ENCODE measurements at places on chromosomes 7 and 10.

DNA sequence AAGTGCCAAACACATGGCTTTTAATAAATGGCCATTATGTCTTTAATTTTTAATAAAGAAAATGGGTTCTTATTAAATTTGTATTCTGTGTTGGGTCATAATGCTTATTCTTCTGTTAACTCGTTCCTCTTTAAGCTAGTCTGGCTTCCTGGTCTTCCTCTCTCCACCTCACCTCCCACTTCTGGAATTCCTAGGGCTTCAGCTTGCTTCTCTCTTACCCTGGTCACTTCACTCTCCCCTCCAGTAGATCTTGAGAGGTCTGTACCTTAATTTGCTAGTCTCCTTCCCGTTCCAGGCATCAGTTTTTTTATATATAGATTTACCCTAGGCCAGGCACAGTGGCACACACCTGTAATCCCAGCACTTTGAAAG, 111.2 kb downstream of the RALA start:
- DNase-seq = peak; percentile 53

DNA sequence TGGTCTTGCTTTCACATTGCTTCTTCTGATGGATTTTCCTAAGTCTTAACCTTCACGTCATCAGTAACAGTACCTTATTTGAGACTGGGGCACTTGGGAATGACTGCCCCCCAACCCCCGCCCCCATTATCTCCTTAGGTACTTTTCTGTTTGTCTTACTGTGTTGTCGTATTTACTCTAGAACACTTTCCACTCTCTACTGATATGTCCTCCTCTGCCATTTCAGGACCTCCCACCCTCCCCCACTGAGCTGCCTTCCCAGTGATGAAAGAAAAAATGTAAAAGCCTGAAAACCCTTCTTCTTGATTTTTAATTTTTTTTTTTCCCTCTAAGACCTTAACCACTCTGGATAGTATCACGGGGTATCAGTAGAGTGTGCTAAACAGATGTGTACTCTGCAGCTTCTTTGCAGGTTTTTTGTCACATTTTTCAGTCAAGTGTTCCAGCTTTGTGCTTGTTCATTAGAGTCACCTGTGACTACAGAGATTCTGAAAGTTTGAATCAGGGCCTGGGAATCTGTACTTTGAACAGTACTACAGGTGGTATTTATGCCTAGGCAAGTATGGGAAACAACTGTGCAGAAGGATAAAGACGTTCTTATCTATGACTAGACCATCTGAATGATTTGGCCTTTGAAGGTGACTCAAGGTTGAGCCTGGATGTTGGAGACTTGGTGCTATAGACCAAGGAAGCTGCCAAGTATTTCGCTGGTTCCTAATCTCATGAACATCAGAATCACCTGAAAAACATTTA, 8.3 kb downstream of the CALU start:
- DNase-seq = no peak

DNA sequence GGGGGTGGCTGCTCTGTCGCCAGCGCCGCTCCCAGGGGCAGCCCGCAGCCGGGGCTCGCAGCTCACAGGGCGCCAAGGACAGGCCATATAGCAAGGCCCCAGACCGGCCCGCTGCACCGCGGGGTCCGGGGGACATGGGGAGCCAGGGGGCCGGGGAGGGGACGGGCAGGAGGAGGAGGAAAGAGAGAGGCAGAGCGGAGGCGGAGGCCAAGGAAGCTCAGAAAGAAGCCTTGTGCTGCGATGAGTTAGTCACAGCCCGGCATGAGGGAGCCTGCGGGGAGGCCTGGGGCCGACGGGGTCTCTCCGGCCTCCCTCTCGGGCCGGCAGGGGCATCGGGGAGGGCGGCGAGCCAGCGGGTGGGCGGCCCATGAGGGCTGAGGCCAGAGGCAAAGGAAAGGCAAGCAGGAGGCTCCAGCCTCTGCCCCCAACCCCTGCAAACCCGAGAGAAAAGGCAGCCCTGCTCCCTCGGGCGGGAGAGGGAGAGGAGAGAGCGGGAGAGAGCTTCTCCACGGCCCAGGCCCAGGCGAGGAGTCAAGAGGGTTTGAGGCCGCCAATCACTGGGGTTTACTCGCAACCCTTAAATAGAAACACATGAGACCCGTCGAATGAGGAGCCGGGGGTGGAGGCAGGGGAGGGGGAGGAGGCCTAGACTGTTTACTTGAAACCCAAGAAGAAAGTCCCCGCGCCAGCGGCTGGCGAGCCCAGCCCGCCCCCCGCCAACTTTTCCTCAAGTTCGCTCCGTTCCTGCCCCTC, 167.9 kb downstream of the NEURL1 start:
- DNase-seq = peak; percentile 23

DNA sequence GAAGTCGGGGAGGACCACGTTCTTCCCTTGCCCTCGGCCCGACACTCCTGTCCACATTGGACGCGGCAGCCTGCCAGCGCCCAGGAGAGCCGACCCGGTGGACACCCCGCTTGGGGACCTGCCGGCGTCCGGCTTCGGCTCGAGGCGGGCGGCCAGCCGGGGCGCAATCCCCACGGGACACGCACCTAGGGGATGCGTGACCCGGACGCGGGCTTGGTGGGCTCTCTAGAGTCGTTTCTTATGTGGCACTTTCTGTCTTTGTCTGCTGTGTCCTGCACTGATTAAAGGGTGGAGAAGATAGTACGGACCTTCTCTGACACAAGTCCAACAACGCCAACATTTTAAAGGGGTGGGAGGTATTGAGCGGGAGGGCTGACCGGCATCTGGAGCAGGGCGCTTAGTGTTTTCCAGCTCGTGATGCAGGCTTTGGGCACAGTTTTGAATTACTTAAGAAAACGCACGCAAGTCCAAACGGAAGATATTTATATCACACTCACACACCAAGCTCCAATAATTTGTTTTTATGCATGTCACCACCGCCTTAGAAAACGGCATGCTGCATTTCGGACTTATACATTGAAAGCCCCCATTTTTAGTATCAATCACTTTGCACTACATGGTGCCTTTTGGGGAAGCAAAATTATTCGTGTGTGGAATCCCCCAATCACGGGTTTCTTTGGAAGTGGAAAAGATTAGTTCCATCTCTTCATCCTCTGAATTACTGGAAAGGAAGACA, 3.9 kb upstream of the SPAG6 start:
- no peak for DNase-seq

GRCh38 chr10:122856902-122857301, 11.2 kb upstream of the CUZD1 start:
- no peak for DNase-seq

- DNase-seq = no peak
Observed at GRCh38 chr10:27319752-27320431, 79.3 kb upstream of the ACBD5 start.

GRCh38 chr7:45688382-45688781, 114.2 kb downstream of the ADCY1 start:
- DNase-seq = no peak

GRCh38 chr7:155796381-155797261, 15.6 kb downstream of the SHH start:
- DNase-seq = no peak

- DNase-seq = no peak
Observed at GRCh38 chr10:101725296-101726114, 30.5 kb upstream of the FBXW4 start.

GRCh38 chr10:91632671-91633550, at the start of gene PPP1R3C:
PPP1R3C (minus strand) TSS chr10:91633071; CDS start chr10:91632969, 102 bp downstream.
- DNase-seq = peak; percentile 88

GRCh38 chr10:33052263-33052875, 94.3 kb upstream of the ITGB1 start:
- DNase-seq = no peak

DNA sequence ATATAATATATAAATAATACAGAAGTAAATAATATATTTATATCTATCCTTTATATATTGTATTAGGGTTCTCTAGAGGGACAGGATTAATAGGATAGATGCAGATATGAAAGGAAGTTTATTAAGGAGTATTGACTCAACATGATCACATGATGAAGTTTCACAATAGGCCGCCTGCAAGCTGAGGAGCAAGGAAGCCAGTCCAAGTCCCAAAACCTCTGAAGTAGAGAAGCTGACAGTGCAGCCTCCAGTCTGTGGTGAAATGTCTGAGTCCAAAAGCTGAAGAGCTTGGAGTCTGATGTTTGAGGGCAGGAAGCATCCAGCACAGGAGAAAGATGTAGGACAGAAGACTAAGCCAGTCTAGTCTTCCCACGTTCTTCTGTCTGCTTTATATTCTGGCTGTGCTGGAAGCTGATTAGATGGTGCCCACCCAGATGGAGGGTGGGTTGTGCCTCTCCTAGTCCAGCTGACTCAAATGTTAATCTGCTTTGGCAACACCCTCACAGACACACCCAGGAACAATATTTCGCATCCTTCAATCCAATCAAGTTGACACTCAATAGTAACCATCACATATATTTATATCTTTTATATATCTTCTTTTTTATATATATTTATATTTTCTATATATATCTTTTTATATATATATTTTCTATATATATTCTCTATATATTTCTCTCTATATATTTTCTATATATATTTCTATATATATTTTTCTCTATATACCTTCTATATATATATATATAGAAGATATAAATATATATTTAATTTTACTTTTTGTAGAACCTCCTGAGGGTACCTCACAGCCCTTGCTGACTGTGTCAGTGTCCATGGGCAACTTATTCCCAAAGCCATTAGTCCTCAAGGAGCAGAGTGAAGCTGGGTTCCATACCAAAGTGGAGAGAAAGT, 24.6 kb upstream of the AKR1B10 start:
- no peak for DNase-seq

GRCh38 chr10:102418622-102419268, at the start of gene PSD:
PSD (minus strand) TSS chr10:102418785; CDS start chr10:102417038, 1,747 bp downstream.
- DNase-seq = no peak

- no peak for DNase-seq
Observed at GRCh38 chr10:119758448-119759195, 32.8 kb downstream of the INPP5F start.

GRCh38 chr10:118980870-118981269, 48.6 kb upstream of the NANOS1 start:
- DNase-seq = no peak

DNA sequence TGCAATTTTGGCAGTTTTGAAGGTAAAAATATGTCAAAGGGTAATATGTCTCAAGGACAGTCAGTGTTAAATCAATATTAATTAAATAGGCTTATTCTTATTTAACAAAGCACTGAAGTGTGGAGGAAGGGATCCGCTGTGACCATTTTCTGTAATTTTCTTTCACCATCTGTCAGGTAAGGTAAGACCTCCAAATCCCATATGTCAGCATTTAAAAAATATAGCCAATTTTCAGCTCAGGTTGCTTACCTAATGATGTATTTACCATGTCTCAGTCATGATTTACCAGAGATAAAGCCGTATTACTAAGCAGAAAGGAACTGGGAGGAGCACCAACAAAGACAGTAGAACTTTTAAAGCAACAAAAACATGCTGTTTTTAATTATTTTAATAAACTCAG, 683.9 kb downstream of the CCSER2 start:
- DNase-seq = no peak

DNA sequence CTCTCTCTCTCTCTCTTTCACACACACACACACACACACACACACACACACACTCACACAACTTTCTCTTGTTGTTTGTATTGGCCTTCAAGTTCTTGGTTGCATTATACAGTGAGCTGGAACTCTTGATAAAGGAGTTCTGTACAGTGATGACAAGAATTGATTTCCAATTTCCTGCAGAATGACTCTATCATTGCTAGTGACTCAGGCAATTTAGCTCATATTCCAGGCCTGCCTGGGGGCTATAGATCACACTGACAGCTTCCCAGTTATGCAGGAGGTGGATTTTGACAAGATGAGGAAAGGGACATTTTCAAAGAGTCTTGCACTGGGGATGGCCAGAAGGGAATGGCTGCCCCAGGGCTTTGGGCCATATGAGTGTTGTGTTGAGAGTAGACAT, 508.8 kb downstream of the TYW1 start:
- no peak for DNase-seq

GRCh38 chr10:101708870-101709269, 13.9 kb upstream of the FBXW4 start:
- DNase-seq = no peak
